ENCODE measurements at places on chromosomes 16 and 17.

- DNase-seq: no peak
These were observed 237.8 kb upstream of the GSE1 start for GRCh38 chr16:85375282-85375681.

- no peak for DNase-seq
These were observed 38.9 kb upstream of the GHDC start for GRCh38 chr17:42233156-42233555.

DNA sequence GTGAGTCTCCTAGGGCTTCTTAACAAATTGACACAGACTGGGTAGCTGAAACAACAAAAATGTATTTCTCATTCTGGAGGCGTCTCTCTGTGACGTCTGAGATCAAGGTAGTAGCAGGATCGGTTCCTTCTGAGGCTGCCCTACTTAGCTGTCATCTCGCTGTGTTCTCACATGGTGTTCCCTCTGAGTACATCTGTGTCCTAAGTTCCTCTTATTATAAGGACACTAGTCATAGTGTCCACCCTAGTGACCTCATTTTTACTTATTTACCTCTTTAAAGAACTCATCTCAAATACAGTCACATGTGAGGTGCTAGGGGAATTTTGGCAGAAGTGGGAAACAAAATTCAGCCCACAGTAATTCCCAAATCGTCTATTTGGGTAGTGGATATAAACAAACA lies 529.1 kb downstream of the NPIPA7 start:
- DNase-seq: no peak

- DNase-seq: no peak
These were observed 15.2 kb downstream of the ANKRD40 start for GRCh38 chr17:50692448-50693035.

GRCh38 chr17:82587234-82588086 lies 60.8 kb downstream of the WDR45B start:
- DNase-seq: no peak

DNA sequence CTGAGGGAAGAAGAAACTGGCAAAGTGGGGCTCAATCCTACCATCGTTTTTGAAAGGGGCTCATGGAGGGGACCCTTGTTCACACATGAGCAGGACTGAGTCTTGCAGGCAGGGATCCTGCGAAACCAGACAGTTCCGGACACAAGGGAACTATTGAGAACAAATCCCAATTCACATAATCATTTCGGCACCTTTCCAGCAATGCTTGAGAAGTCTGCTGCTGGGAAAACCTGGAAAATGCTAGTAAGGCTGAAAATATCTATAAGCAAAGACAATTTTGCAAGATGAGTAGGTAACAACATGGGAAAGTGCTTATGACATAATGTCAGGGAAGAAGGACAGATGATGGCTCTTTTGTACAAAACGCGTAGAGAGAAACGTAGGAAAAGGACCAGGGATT lies 52.1 kb upstream of the BPTF start:
- no peak for DNase-seq

- no peak for DNase-seq
These were observed 18.8 kb upstream of the MYOCD start for GRCh38 chr17:12646761-12647422.

GRCh38 chr16:80719573-80719972 lies 84.8 kb downstream of the CDYL2 start:
- DNase-seq: no peak

- DNase-seq: no peak
These were observed 157.6 kb downstream of the RAB11FIP4 start for GRCh38 chr17:31549121-31549524.

- no peak for DNase-seq
These were observed 12.2 kb downstream of the CD300LD start for GRCh38 chr17:74579900-74580299.

DNA sequence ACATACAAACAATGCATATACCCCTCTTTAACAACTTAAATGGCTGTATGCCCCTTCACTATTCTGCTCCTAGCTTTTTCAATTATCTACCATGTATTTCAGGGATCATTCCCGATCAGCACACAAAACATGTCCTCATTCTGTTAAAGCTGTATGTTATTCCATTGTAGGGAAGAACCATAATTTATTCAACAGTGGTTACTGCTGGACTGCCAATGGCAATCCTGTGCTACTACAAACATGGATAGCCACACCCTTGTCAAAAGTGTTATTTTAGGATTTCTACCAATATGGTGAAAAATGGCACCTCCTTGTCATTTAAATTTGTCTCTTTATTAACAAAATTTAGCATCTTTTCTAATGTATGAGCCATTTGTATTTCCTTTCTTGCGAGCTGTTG lies 85.1 kb upstream of the BCAR1 start:
- DNase-seq: no peak
